ENCODE measurements at places on chromosomes 13 and 19. TPM values are rescaled to one million over a fixed set of nuclear protein-coding genes. Genes with fewer than 3 reads are reported as not detected.

DNA sequence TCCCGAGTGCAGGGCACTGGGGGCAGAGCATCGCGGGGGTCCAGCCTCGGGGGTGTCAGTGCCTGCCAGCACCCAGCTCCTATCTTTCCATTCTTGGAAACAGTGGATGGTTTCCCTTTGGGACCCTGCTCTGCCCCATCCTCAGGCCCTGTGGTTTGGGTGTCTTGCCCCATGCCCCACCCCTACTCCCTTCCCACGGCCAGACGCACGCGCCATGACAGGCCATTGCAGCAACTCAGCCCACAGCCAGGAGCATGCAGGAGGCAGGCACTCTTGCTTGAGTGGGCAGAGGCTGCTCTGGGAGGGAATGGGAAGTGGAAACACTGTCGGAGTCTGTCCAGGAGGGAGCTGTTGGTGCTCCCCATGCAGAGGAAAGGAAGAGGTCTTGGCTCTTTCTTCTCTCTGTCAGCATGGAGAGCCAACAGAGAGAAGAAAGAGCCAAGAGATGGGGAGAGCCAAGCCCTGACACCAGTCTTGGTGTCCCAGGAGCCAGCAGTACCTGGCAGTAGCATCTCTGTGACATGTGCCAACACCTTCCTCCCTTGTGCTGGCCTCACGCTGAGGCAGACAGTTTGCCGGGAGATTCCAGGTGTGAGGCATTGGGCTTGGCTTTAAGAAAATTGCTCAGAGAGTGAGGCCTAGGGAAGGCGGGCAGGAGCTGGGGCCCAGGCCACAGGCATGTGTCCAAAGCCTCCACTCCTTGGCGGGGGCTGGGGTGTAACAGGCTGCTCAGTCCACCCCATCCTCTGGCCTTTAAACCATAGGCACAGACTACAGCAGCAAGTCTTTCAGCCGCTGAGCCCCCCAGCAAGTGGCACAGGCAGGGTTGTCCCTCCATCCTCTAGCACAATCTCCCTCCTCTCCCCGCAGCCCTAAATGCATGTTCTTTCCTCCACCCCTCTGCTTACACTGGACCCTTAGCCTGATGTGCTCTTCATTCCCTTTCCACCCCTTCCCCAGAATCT lies 86.7 kb upstream of the UQCRFS1 start:
- no peak for DNase-seq

- DNase-seq: no peak
These were observed 1599.8 kb downstream of the OLFM4 start for GRCh38 chr13:54628383-54628782.

IL27RA gene
- total RNA-seq: 3.2 TPM

DNA sequence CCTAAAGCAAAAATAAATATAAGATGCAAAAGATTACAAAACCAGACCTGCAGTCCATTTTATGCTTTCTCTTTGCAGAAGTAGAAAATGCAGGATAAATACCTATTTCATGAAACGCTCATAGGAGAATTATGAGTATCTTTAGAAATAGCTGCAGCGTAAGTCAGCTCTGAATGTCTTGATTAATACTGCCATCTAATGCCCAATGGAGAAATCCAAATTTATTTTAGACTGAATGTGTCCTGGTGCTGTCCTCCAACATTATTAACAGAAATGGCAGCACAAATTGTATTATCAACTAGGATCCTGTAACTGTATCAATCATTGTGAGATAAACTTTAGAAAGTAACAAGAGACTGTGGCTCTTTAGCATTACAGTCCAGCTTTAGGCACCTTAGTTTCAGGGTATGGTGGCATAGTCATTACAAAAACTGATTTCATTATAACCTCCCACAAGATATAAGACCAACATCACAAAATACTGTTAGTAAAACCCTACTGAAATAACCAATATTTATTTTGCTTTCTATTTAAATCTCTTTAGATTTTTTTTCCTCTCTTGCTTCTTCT lies 162.1 kb upstream of the MIR17HG start:
- DNase-seq: peak; percentile 5

- DNase-seq: no peak
These were observed 721.8 kb downstream of the PCDH9 start for GRCh38 chr13:66508153-66508909.

DNA sequence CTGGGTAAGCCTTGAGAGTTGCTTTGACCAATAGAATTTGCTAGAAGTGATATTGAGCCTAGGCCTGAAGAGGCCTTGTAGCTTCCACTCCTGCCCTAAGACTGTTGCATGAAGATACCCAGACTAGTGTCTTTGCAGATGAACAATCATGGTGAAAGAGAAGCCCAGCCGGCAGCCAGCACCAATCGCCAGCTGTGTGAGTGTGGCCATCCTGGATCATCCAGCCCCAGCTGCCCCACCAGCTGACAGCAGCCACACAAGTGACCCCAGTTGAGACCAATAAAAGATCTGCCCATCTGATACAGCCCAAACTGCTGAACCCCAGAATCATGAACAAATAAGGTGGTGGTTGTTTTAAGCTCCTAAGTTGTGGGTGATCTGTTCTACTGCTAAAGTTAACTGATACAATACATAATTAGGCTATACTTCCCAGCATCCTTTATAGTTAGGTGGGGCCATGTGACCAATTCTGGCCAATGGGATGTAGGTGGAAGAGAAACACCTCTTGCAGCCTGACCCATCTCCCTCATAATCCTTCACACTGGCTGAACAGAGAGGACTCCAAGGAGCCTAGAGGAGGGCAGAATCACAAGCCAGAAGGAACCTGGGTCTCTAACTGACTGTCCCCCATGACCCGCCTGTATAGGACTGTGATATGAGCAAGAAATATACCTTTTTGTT lies 9.4 kb upstream of the ZNF428 start:
- no peak for DNase-seq

DNA sequence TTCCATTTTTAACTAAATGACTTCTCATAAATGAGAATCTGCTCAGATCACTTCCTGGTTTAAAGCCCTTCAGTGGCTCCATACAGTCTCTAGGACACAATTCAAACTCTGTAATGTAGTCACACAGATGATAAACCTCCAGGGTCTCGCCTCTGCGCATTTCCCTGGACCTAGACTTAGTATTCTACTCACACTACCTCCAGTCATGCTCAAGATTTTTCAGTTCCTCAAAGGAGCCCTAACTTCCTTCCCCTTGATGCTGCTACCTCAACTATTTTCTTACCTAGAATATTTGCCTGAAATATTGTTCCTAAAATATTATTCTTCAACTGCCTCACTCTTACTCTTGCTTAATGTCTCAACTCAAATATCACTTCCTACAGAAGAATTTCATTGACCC lies 86.7 kb upstream of the TPP2 start:
- no peak for DNase-seq
